ENCODE measurements at places on chromosomes 2 and 18.

GRCh38 chr2:29314816-29315571 lies 199.8 kb downstream of the CLIP4 start:
- H3K27ac ChIP-seq = no peak overlapping the region
- no peaks in the 10 kb centered on the region for H3K27me3 ChIP-seq
- no peaks in the 10 kb centered on the region for H3K36me3 ChIP-seq
- H3K4me3 ChIP-seq = no peak overlapping the region
- H3K4me1 ChIP-seq = no peaks in the 10 kb centered on the region
- DNase-seq = peak; percentile 63

GRCh38 chr2:207871506-207871905 lies 101.8 kb upstream of the FZD5 start:
- no peak overlapping the region for H3K27ac ChIP-seq
- H3K36me3 ChIP-seq = no peaks in the 10 kb centered on the region
- no peaks in the 10 kb centered on the region for H3K4me1 ChIP-seq
- H3K27me3 ChIP-seq = no peaks in the 10 kb centered on the region
- no peak overlapping the region for H3K4me3 ChIP-seq

GRCh38 chr2:167843657-167844056 lies 403.7 kb downstream of the STK39 start:
- H3K27ac ChIP-seq = no peak overlapping the region
- no peaks in the 10 kb centered on the region for H3K27me3 ChIP-seq
- H3K4me1 ChIP-seq = no peaks in the 10 kb centered on the region
- no peak overlapping the region for H3K4me3 ChIP-seq
- no peaks in the 10 kb centered on the region for H3K36me3 ChIP-seq
- no peak for DNase-seq

GRCh38 chr18:59054496-59055287 lies 85.0 kb upstream of the SEC11C start:
- no peak overlapping the region for H3K27ac ChIP-seq
- H3K27me3 ChIP-seq = no peaks in the 10 kb centered on the region
- no peaks in the 10 kb centered on the region for H3K36me3 ChIP-seq
- DNase-seq = no peak

GRCh38 chr2:162579986-162580385 lies 236.1 kb downstream of the GCA start:
- no peaks in the 10 kb centered on the region for H3K36me3 ChIP-seq
- H3K27ac ChIP-seq = no peak overlapping the region
- no peaks in the 10 kb centered on the region for H3K27me3 ChIP-seq
- no peak overlapping the region for H3K4me3 ChIP-seq
- H3K4me1 ChIP-seq = no peaks in the 10 kb centered on the region

- peaks cover 55% of the 10 kb centered on the region for H3K4me1 ChIP-seq
- no peak overlapping the region for H3K27ac ChIP-seq
- no peak overlapping the region for H3K4me3 ChIP-seq
- no peak for DNase-seq
Observed at GRCh38 chr2:240563951-240564560, 3.9 kb downstream of the DUSP28 start.

DNA sequence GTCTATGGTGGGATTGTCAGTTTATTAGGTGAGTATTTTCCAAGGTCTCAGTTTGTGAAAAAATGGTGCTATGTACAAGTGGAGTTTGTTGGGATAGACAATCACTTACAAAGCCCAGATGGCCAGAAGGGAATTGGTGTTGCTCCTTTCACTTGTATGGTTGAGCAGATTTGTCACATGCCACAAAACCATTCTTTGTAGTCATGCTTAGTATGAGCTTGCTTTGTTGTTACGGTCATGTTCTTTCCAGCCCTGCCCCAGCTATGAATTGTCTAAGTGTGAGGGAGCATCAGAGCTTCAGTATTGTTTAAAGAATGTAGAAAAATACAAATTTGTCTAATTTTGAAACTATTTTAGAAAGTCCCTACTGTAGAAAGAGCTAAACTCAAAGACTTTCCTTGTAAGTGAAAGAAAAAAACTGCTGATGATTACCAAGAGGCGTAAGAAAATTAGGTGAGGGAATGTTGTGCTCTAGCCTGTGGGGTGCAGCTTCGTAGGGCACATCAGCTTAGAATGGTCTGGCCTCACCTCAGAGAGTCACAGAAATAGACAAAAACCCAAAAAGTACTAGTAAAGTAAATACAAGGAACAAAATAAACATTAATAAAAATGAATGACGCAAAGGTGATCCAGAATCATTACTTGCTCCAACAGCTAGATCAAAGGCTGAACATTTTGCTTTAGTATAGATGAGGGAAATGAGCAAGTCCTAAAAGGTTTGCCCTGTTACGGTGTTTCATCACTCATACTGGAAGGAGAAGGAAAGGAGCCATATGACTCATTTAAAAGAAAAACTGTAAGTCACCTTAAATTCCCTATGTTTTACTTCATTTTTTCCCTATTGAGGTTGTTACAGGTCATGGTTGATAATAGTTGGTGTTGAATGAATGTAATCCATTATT lies 9.2 kb downstream of the TGIF1 start:
- peaks cover 56% of the 10 kb centered on the region for H3K36me3 ChIP-seq
- no peaks in the 10 kb centered on the region for H3K27me3 ChIP-seq
- DNase-seq = no peak

- H3K36me3 ChIP-seq = no peaks in the 10 kb centered on the region
- H3K27ac ChIP-seq = no peak overlapping the region
- H3K27me3 ChIP-seq = no peaks in the 10 kb centered on the region
- no peak for DNase-seq
Observed at GRCh38 chr18:76388261-76388660, 106.8 kb downstream of the ZNF516 start.

DNA sequence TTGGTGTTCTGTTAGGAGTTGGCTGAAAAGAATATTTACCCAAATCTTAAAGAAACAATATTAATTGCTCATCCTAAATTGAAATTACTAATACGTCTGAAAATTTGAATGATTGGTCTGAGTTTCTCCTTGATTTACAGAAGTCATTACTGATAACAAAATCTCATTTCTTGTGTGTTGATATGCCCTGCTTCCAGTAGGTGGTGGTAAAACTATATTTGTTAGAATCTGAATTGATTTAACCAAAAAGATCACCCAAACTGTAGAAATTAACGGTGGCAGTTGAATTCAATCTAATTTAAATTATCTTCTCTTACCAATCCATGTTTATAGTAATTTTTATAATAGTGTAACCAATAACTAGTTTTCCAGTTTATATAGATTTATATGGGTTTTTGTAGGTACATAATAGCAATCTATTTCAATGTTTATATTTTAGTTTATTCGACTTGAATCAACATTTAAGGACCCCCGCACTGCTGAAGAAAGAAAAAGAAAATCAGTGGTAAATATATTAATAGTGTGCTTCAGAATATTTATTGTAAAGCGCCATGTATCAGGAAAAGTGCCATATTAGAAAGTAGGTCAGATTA lies 38.3 kb downstream of the PAPOLG start:
- H3K27me3 ChIP-seq = no peaks in the 10 kb centered on the region
- H3K27ac ChIP-seq = no peak overlapping the region
- H3K4me3 ChIP-seq = no peak overlapping the region
- DNase-seq = peak; percentile 78

GRCh38 chr2:625415-626333 lies 51.5 kb downstream of the TMEM18 start:
- no peaks in the 10 kb centered on the region for H3K36me3 ChIP-seq
- DNase-seq = no peak
- no peak overlapping the region for H3K27ac ChIP-seq

Data from Karpas-422 (cell line).